Activated CD8-positive, alpha-beta T cell treated with anti-CD3 and anti-CD28 coated beads for 36 hours (primary cell): ENCODE measurements at places on chromosomes 7 and 10. TPM values are rescaled to one million over a fixed set of nuclear protein-coding genes. Genes with fewer than 3 reads are reported as not detected.

Gene CALY
- not detected for total RNA-seq

Gene NKX2-3
- not detected for total RNA-seq

Gene MYL7
- total RNA-seq: not detected

Gene FAM237B
- total RNA-seq: not detected

Gene ITGB8
- total RNA-seq: not detected

Gene ZNF789
- 18.8 TPM for total RNA-seq

Gene MUC12
- total RNA-seq: 0.54 TPM

Gene PDE1C
- not detected for total RNA-seq

Gene FEZF1
- not detected for total RNA-seq

Gene SPDYE9
- not detected for total RNA-seq

Gene IRF5
- total RNA-seq: 6.5 TPM

Gene PLOD3
- 24.4 TPM for total RNA-seq

Gene RRP12
- 51.0 TPM for total RNA-seq

Gene TRPV5
- not detected for total RNA-seq
